ENCODE measurements at places on chromosomes 7 and 10.

- no peak for DNase-seq
Observed at GRCh38 chr10:70890917-70891431, 2.6 kb upstream of the PCBD1 start.

DNA sequence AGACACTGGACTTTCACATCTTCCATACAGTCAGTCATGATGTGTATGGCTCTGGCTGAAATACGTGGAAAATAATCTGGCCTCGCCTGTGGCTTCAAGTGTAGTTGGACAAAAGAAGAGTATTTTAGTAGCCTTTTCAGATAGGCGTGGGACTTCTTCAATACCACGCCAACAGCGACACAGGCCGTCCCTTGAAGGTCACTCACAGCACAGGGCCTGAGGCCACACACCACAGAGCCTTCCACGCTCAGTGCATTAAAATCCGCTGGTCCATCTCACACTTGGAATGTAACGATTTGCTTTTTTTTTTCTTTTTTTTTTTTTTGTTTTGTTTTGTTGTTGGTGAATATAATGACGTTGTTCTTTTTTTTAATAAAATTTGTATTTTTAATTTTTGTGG, 51.8 kb upstream of the SUN1 start:
- no peak for DNase-seq

GRCh38 chr7:29588900-29589696, 25.5 kb downstream of the PRR15 start:
- no peak for DNase-seq

GRCh38 chr7:70241536-70242175, 643.4 kb downstream of the AUTS2 start:
- DNase-seq = no peak

DNA sequence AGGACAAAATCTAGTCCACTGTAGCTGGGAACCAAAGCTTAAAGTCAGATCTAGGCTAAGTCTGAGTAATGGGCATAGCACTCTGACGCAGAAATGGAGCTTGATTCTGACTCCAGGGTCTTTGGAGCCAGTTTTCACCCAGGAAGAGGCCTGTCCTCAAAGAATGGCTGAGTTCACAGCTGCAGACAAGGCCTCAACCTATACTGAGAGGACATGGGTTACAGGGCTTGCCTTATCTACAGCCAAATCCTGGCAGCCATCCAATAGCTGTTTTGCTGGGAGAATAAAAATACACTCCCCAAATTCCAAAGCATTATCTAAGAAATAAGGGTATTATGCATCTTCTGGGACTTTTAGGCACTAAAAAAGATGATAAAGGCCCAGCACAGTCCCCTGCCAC, 154.8 kb downstream of the RAPGEF5 start:
- DNase-seq = no peak

DNA sequence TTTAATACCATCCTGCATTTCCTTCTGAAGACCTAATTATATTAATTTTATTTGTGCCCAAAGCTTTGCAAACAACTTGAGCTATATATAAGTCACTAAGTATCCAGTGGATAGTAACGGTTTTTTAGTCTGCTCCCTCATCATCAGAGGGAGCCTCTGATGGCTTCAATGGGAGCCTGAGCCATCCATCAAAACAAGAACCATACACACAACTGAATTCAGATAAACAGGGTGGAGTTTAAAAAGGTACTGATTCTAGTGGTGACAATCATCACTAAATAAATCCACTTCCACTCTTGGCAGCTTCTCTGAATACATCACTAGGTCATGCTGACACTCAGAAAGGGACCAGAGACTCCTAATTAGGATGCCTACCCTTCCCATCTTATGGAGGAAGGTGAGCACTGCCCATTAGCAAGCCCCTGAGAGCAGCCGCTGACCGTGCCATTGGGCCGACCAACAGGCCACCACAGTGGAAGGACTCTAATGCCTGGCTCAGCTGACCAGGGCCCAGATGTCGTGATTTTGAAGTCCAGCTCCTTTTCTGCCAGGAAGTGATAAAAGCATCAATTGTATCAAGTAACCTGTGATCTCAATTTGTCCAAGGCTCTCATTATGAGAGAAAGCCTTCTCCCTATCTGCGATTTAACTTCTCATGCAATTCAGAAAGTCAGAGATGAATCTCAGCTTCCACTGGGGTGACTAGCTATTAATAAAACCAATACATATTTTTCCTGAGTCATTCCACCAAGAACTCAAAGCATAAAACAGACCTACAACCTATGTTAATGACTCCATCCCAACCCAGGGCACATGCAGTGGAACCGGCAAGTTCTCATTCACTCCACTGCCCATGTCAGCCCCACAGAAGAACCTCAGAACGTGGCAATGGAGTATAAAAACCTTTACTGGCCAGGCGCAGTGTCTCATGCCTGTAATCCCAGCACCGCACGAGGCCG, 13.1 kb downstream of the VOPP1 start:
- DNase-seq = no peak

GRCh38 chr7:140005341-140005740, 57.4 kb downstream of the PARP12 start:
- DNase-seq = no peak

- no peak for DNase-seq
Observed at GRCh38 chr7:15764851-15765382, 78.4 kb upstream of the MEOX2 start.

DNA sequence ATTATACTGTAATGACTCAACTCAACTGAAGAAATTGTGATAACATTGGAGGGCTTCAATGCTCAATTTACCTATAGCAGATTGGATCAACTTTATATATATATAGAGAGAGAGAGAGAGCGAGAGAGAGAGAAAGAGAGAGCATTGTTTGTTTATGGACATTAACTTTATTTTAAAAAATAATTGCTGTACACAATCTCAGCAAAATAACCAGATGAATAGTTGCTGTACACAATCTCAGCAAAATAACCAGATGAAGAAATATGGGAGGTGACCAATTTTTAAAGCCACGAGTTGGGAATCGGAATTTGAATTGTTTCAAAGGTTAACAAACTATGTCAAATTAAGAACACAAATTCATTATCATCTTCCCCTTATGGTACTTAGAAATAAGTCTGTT, 319.9 kb downstream of the NXPH1 start:
- no peak for DNase-seq

GRCh38 chr7:24786941-24787340, 29.7 kb upstream of the GSDME start:
- DNase-seq = no peak

GRCh38 chr7:67019562-67020390, 23.1 kb downstream of the TYW1 start:
- DNase-seq = peak; percentile 9

- DNase-seq = no peak
Observed at GRCh38 chr10:37710831-37711616, 146.4 kb downstream of the ZNF248 start.

DNA sequence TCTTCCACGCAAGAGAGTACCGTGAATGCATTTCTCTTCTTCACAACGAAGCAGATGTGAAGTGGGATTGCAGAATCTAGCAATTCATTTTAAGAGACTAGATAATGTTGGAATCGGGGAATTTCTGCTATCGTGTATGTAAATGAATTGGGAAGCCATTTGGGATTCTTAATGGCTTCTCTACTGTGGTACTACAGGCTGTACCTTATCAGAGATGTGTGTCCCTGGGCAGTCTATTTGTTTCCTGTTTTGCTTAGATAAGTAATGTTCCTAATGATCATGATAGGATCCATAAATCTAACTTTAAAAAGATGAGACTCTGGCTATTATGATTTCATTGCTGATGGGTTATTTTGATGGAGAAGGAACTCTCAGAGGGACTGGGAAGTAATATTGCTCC, 320.6 kb downstream of the REEP3 start:
- no peak for DNase-seq

- DNase-seq = peak; percentile 32
Observed at GRCh38 chr10:75040576-75040975, 70.9 kb upstream of the SAMD8 start.

- DNase-seq = no peak
Observed at GRCh38 chr10:46294641-46295220, 7.9 kb downstream of the ANTXRL start.

DNA sequence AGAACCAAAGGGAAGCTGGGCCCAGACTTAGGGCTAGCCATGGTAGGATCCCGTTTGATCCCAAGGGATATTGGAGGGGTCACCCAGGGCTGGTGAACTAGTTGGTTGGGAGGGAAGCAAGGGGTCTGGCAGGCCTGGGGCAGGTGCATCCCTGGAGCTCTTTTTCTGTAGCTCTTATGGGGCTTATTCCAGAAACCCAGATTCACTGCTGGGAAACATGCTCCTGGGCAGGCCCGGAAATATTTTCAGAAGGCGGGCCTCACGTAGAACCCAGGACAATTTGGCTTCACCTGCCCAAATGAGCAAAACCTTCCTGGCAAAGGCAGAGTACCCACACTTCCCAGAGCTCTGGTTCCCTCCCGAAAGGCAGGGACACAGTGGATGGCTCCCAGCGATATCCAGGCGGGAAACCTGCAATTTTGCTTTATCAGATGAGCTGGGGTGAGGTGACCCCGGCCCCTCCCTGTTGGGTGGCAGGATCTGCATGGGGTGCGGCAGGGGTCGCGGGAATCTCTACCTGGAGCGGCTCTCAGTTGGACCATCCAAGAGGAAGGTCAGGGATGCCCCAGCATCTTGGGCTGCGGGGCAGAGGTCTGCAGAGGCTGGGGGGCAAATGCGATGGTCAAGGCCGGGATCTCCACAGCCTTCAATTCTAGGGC, 533.9 kb downstream of the TCERG1L start:
- DNase-seq = no peak

GRCh38 chr7:2168615-2169311, 64.0 kb downstream of the MAD1L1 start:
- DNase-seq = no peak

- no peak for DNase-seq
Observed at GRCh38 chr7:98831641-98832221, 38.1 kb downstream of the TMEM130 start.

GRCh38 chr10:110822035-110822711, 49.6 kb upstream of the PDCD4 start:
- DNase-seq = no peak

DNA sequence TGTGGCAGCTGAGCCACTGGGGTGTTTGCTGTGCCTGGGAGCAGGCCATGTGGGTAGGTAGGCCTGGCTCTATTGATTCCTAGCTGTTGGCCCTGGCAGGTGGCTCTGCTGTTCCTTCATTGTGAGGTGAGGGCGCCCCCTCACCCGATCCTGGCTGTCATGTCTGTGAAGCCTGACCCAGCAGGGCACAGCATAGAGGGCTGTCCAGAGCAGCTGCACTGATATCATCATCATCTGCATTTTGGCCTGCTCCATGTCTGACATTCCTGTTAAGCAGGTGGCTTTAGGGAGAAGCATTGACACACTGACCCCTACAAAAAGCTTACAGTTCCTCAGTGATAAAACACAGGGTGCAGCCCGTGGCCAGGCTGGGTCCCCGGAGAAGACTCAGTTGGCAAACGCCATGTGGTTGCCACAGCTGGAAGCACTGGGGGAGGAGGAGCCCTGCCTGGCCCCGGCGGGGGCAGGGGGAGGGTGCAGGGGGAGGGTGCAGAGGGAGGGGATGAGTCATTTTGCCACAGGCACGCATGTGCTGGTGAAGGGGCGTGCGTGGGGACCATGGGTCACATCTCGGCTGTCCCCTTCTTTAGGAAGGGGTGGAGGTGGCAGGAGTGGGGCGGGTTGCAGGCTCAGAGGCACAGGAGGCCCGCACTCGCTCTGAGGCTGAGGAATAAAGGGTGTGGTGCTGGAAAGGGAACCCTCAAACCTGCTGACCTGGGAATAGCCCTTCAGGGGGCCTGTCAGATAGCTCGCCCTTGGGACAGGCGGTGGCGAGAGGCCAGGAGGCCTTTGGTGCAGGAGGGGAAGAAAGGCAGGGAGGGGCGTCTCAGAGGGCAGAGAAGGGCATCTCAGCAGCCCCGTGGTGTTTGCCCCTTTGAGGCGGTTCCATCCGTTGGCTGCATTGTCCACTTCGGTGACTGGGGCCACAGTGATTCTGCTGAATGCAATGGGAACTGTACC, 31.6 kb downstream of the IKZF1 start:
- peak; percentile 11 for DNase-seq

DNA sequence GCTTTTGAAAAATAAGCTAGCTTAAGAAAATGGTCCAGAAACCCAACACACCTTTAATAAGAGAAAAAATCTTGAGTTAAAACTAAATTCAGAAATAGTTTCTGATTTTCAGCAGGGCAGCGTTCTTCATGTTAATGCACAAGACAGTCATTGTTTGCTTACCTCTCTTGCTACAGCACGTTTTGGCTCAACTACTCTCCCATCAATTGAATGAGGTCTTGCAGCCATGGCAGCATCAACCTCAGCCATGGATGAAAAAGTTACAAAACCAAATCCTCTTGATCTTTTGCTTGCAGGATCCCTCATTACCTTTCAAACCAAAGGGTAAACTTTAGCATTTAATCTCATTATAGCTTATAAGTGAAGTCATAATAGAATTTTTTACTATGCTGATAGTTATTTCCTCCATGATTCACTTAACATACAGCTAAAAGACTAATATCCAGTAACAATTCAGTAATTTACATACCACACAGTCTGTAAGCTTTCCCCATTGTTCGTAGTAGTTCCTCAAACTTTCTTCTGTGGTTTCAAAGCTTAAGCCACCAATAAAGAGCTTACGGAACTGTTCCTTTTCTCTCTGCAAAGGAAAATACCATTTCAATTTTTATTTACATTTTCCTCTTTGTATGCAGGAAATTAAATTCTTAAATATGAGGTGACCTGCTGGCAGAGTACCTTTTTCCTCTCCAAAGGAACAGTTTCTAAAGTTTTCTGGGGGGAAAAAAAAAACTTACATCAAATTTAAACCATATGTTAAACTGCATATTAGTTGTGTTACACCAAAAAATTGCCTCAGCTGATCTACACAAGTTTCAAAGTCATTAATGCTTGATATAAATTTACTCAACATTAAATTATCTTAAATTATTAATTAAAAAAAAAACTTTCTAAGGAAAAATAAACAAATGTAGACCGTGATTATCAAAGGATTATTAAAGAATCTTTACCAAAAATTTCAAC, 3.1 kb downstream of the HNRNPA2B1 start:
- DNase-seq = no peak

DNA sequence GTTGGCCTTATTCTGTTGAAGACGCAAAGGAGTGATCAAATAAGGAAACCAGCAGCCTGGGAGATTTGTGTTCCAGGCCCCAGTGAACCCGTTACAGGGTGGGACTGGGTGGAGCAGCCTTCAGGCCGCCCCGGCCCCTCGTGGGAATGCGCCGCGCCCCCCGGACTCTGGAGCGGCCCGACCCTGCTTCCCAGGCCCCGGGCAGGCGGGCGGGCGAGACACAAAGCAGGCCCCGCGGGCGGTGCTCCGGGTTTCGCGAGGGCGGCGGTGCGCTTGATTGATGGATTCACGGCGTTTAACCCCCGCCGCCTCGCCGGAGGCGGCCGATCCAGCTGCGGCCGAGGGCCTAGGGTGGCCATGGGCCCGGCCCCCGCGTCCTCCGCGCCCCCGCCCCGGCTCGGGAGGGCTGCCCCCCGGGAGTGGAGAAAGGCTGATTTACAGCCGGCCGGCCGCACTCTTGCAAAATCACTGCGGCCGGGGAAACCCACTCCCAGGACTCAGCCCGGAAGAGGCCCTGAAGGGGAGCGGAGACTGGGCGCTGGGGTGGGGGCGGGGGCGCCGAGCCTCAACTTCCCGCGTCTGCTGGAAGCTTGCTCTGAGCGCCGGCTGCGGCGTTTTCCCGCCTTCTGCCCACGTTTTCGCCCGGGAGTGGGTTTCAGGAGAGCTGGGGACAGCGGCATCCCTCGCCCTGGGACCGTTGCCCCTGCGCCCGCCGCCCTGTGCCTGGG, 299.6 kb upstream of the NFE2L3 start:
- peak; percentile 36 for DNase-seq
